Heart right ventricle (tissue), 16 donors: ENCODE measurements at places on chromosomes 16 and 17. TPM values are rescaled to one million over a fixed set of nuclear protein-coding genes. Genes with fewer than 3 reads are reported as not detected.

Gene HOXB3
- 5.9 TPM for polyA plus RNA-seq

Gene C17orf78
- not detected for polyA plus RNA-seq

Gene HBA2
- 2.9 TPM for polyA plus RNA-seq

Gene CMTM4
- polyA plus RNA-seq: 4.6 TPM

Gene KRT40
- not detected for polyA plus RNA-seq

Gene SPATA22
- polyA plus RNA-seq: 0.37 TPM

Gene ATXN1L
- polyA plus RNA-seq: 6.7 TPM

Gene CMTM2
- polyA plus RNA-seq: not detected

Gene GNG13
- not detected for polyA plus RNA-seq

Gene LGALS9B
- not detected for polyA plus RNA-seq

Gene CFAP97D1
- polyA plus RNA-seq: not detected

Gene NPIPA5
- polyA plus RNA-seq: 47.6 TPM

Gene TTYH2
- 8.6 TPM for polyA plus RNA-seq

Gene KRTAP4-16
- polyA plus RNA-seq: not detected

Gene NPIPB9
- 0.10 TPM for polyA plus RNA-seq

Gene DNAH17
- 0.07 TPM for polyA plus RNA-seq
